ENCODE measurements at places on chromosomes 3 and 15.

GRCh38 chr3:42511736-42512135 lies 9.3 kb downstream of the VIPR1 start:
- DNase-seq: no peak

GRCh38 chr3:132784502-132785025 lies 62.4 kb upstream of the NPHP3 start:
- no peak for DNase-seq

DNA sequence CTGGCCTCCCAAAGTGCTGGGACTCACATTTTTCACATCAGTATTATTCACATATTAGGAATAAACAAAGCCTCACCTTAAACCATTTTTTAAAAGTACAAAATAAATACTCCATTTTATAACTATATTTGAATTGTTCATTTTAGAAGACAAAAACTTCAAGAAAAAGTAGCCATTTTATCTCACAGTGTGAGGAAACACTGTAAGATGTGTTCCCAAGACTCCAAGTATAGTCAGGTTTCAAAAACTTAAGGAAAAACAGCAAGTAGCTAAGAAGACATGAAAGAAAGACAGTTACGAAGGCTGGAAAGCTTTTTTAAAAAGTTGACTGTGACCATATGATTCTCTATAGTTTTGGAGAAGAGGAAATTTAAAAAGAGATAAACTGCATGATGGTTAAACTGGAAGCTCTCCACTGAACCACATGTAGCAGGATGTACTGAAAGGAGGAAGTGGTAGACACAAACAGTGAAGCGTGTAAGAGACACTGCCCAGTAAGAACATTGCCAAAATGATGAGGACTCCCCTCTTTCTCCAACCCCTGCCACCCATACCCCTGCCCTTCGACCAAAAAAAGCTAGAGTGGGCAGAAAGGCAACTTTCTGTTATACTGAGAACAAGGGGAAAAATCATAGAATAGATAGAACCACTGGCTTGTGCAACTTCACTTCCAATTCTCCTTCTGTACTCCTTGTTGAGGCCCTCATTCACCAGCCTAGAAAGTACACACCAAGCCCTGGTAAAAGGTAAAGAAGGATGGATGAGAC lies 6.2 kb upstream of the TMF1 start:
- DNase-seq: no peak

GRCh38 chr3:195913382-195913781 lies 5.0 kb upstream of the TNK2 start:
- DNase-seq: no peak

GRCh38 chr3:15271030-15271429 lies 61.4 kb downstream of the SH3BP5 start:
- no peak for DNase-seq

DNA sequence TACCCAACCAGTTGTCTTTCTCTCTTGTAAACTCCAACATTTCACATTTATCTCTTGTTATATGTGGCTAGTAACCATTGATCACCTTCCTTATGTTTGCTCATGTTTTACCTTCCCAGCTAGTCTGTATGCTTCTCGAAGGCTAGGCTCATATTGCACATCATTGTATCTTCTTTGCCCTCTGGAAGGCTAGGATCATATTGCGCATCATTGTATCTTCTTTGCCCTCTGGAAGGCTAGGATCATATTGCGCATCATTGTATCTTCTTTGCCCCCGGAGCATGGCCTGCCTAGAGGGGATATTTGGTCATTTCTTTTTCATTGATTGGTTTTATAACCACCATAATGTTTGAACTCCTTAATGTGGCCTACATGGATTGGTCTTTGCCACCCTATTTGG lies 39.4 kb upstream of the ATP13A3 start:
- DNase-seq: no peak

All from LoVo (cell line).